ENCODE measurements at places on chromosomes 7 and 10. TPM values are rescaled to one million over a fixed set of nuclear protein-coding genes. Genes with fewer than 3 reads are reported as not detected.

Gene ALOX5
- 3.1 TPM for total RNA-seq

DNA sequence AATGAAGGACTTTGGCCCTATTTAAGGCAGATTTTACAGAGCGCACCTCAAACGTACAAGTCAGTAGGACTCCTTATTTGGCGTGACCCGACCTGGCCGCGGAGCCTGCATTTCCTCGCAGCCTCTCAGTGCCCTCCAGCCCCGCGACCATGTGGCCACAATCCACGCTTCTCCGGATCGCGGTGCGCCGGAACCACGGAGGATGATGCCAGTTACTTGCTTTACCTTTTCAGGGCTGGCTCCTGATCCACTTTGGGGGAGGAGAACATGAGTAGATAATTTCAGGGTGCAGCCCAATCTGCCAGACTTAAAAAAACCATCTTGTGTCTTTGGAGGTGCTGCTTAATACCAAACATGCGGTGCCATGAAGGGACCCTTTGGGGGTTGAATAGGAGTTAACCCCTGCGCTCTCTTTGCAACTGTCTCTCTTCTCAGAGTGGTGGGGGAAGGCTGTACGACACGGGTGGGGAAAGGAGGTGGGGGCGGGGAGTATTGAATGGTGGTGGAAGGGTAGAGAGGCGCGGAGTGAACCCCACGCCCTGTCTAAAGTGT, 1.5 kb downstream of the FRAT1 start:
- DNase-seq = no peak

DNA sequence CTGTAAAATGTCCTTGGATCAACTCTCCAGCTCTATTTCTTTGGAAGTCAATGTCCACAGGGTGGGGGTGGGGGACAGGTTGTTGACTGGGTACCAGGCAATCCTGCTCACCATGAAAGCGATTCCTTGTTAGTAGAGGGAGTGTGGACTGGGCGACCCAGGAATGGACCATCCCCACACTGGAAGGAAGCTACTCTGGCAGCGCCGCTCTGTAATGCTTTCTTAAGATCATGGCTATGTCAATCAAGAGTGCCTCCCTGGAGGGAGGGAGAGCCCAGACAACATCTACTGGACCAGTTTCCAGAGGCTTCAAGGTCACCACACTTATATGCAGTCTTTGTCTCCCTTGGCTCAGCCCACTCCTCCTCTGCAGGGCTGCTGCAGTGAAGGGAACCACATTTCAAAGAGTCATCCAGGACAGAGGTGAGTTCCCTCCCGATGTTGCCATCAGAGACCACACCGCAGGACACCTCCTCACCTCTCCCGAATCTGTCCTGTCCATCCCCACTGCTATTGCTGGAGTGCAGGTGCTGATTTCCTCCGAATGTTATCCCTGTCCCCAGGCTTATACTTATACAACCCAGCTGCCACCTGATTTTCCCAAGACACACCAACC, 6.9 kb downstream of the GIMAP5 start:
- DNase-seq = no peak

DNA sequence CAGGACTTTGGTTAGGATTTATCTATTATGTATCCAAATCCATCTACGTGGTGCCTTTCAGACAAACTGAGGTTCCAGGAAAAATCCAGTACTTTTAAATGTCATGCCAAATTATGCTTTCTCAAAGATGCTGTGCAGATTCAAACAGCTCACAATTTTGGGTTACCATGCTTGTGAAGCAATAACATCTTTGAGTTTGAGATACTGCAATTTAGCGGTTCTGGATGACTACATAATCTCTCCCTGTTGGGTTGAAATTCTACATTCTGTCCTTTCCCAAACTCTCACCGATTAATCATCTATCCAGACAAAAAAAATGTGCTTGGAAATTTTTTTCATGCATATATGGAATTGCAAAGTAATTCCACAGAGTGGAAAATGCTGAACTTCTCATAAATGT, 3.5 kb downstream of the RHOBTB1 start:
- no peak for DNase-seq

Gene THSD7A
- total RNA-seq = not detected

Data from CD4-positive, alpha-beta memory T cell (primary cell).